ENCODE measurements at places on chromosomes 12 and 14. TPM values are rescaled to one million over a fixed set of nuclear protein-coding genes. Genes with fewer than 3 reads are reported as not detected.

DNA sequence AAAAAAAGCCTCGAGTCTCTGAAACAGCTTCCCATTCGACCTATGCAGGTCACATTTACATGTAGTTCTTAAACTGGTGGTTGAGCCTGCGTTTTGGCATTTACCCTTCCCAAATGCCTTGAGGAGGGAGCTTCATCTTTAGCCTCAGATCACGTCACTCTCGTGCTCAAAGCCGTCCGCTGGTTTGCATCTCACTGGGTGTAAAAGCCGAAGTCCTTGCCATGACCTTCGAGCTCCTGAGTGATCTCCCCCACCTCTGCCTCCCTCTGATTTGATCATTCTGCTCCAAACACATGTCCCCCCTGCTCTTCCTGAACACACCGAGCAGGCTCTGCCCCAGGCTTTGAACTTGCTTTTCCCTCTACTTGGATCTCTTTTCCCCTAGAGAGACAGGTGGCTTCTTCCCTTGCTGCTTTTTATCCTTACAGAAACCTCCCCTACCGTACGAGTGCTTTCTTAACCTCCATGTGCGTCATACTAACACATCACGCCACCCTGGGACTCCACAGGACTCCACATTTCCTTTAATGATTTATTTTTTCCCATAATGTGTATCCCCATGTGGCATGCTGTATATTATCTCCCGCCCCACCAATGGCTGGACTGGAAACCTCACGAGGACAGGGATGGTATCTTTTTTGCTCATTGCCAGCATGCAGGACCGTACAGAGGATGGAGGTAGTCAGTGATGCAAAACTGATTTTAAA is 610.7 kb downstream of the VRK1 start:
- no peak for DNase-seq

- no peak for DNase-seq
Measured at GRCh38 chr14:85165094-85165493, 364.9 kb upstream of the FLRT2 start.

DNA sequence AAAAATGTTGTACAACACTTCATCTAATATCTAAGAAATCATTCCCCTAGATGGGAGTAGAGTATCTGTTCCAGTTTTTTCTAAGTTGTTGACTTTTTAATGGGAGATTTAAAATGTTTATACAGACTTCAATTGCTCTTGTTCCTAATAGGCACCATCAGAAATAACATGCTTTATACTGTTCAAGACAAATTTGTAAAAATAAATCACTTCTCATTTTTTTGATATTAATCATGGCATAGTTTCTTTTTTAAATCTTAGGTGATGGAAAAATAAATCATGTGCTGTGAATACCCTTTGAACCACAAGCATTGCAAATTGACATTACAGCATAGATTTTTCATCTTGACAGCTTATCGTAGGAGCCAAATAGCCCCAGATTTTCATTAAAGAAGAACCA is 473.5 kb upstream of the MGAT4C start:
- no peak for DNase-seq

- no peak for DNase-seq
Measured at GRCh38 chr14:31083781-31084180, 57.6 kb upstream of the STRN3 start.

Gene COX6A1
- total RNA-seq: 165 TPM

Measured in sciatic nerve (tissue), 2 donors.